ENCODE measurements at places on chromosomes 4 and X.
A peak's percentile ranks its signal among the peaks of the same experiment; 100 is the strongest.

GRCh38 chr4:103892586-103892985, 172.8 kb upstream of the TACR3 start:
- DNase-seq, result no peak

GRCh38 chr4:123495530-123495929, 98.9 kb downstream of the SPRY1 start:
- no peak for DNase-seq

DNA sequence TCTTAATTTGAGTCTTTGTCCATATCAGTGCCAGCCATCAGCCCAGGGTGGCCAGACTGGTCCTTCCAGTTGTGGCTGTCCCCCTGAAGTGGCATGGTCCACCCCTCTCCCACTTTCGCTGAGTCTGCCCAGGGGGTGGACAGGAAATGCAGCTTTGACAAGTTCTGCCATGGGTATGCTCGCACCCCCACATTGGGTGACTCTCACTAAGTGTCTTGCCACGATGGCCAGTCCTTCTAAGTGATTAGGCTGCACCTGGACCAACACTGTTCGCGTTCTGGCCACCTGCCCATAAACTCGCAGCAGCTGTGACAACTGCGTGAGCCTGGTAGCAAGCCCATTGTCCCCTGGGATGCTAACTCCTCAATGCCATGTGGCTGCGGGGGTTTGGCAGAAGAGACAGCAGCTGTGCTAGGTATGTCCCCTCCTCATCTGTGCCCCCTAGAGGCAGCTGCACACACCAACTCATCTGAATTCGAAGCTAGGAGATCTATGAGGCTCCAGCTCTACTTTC, 10.0 kb upstream of the LNX1 start:
- peak; percentile 76 for DNase-seq

GRCh38 chr4:158193171-158193749, 17.0 kb upstream of the TMEM144 start:
- peak; percentile 12 for DNase-seq

DNA sequence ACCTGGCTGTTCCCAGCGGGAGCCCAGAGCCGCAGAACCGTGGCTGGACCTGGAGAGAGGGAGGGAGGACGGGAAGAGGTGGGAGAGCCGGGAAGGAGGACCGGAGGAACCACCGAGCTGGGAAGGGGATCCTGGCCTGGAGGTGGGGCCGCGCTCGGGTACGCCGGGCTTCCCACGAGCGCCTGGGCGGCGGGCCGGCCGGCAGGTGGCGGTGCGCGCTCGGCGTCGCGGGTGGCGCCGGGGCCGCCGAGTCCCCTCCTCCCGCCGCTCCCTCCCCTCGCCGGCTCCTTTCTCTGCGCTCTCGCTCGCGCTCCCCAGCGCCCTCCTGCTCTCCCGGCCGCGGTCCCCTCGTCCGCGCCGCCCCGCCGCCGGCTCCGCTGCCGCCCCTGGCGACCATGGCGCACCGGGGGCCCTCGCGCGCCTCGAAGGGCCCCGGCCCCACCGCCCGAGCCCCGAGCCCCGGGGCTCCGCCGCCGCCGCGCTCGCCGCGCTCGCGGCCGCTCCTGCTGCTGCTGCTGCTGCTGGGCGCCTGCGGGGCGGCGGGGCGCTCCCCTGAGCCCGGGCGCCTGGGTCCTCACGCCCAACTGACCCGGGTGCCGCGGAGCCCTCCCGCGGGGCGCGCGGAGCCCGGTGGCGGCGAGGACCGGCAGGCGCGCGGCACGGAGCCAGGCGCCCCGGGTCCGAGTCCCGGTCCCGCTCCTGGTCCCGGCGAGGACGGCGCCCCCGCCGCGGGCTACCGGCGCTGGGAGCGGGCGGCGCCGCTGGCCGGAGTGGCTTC, at the start of gene SORCS2:
TSS of gene SORCS2 (plus strand) at position 287 of the 778 bp plus-strand sequence.
- DNase-seq, result peak; percentile 25

- no peak for DNase-seq
Measured at GRCh38 chr4:83010111-83010521, 507 bp downstream of the LIN54 start.

DNA sequence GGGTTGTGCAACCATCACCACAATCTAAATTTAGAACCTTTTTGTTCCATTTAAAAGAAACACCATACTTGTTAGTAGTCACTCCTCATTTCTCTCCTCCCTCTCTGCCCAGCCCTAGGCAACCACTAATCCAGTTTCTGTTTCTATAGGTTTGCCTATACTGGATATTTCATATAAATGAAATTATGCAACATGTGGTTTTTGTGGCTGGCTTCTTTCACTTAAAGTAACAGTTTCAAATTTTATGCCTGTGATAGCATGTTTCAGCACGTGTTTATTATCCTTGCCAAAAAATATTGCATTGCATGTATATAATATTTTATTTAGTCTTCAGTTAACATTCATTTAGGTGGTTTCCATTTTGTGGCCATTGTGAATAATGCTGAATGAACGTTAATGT, 437.6 kb downstream of the IL1RAPL1 start:
- no peak for DNase-seq

- DNase-seq, result no peak
Measured at GRCh38 chr4:185685804-185686203, 126.2 kb downstream of the SORBS2 start.

DNA sequence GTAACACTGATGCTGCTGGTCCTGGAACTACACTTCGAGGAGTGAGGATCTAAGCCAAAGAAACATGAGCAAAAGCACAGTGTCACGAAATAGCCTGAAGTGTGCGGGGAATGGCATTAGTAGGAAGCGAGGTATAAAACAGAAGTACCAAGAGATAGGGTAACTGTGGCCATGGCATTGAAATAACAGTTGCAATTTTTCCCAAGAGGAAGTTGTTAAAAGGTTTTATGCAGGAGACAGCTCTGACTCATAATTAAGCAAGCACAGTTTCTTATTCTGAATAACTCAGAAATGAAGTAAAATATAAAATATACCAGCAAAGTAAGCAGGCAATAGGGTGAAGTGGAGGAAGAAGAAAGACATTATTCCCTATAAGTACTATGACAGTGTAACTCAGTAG, 90.3 kb upstream of the TMEM150C start:
- no peak for DNase-seq

DNA sequence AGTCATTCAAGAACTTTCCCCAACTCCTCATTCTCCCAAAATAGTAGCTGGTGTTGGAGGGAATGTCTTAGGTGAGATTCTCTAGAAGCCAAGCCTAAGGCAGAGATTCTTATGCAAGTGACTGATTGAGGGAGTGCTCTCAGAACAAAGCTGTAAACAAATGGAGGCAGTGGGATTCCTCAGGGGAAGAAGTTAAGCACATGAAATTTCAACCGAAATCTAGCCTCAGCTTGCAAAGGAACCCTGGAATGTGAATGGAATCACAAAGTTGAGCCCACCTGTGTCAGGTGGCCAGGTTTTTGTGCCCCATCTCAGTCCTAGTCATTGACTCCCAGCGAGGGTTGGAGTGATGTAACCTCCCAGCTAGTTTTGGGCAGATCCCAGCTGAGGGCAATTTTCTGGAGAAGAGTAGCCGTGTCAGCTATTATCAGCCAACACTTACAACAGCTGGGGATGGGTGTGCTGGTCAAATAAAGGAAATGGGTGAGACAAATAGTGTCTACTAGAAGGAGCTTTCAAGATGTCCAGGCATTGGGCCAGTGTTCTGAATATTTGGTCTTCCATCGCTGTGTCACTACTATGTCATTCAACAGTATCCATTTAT, 29.7 kb upstream of the FGF2 start:
- DNase-seq, result no peak

DNA sequence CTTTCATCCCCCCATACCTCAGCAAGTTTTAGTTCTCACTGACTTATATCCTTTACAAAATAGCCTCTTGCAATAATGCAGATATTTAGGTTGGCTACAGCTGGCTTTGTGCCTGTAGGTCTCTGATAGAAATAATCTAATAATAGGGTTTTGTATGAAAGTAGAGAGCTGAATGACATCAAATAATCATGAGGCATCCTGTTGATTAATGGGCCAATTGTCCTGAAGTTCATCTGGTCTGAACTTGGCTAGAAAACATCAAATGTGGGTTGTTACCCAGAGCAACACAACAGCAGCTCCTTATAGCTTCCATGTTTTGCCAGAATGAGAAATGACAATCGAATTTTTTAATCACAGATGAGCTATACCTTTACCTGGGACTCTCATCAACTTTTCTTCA, 19.2 kb upstream of the LHFPL1 start:
- DNase-seq, result no peak

- DNase-seq, result peak; percentile 38
Measured at GRCh38 chr4:8192748-8193738, 6.0 kb upstream of the SH3TC1 start.

- DNase-seq, result no peak
Measured at GRCh38 chrX:47247206-47247998, 14.6 kb downstream of the USP11 start.

GRCh38 chr4:123953566-123953965, 557.0 kb downstream of the SPRY1 start:
- no peak for DNase-seq

GRCh38 chr4:15003891-15004738, 1.8 kb downstream of the CPEB2 start:
- peak; percentile 22 for DNase-seq

DNA sequence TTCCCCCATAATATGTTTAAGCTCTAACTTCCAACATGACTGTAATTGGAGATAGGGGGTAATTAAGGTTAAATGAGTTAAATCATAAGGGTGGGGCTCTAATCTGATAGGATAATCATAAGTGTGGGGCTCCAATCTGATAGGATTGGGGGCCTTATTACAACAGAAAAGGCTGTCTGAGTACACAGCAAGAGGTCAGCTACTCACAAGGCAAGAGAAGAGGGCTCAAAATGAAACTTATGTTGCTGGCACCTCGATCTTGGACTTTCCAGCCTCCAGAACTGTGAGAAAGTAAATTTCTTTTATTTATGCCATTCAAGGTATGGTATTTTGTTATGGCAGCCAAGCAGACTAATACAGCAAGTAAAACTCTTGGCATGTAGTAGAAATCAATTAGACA, 16.4 kb downstream of the SH2D1A start:
- no peak for DNase-seq

DNA sequence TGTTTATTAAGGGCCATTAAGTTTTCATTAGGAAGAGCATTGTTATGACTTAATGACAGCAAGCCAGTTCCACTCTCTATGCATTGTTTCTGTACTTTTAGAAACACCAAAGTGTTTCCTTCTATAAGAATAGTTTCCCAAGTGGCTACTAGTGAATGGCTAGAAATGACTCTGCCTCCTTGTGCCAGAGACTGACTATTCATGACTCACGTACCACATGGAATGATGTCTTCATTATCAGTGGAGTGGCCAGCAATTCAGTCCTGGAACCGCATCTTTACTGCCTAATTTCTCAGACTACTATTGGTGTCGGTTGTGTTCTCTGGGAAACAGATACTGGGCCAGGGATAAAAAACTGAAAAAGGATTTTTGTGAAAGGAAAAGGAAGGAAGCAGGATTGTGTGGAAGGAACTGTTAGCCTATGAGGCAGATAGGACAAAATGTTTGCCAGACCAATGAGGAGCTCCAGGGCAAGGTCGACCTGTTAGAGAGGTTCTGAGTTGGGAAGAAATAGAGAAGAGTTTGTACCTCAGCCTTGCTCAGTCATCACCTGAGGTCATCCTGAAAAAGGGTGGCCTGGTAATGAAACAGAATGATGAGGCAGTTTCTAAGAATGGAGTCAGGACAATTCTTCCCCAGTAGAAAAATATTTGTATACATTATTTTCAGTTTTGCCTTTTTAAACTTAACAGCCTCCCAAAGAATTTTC, 218.6 kb downstream of the SPCS3 start:
- no peak for DNase-seq

DNA sequence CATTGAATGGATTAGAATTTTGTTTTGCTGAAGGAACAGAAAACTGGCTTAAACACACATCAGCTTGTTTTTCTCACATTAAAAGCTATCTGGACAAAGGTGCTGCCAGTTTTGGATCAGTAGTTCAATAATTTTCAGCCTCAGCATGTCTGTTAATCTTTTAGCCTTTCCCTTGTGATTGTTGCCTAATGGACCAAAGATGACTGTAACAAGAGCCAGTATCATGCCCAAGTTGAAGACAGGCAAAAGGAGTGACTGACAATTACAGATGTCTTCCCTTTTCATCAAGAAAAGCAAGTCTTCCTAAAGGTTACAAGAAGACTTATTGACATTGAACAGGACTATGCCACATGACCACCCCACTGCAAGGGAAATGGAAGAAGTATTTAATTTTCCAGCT, 419.7 kb downstream of the MAPK10 start:
- peak; percentile 6 for DNase-seq

- no peak for DNase-seq
Measured at GRCh38 chr4:51851090-51851936, 8.4 kb downstream of the DCUN1D4 start.

- no peak for DNase-seq
Measured at GRCh38 chr4:6539009-6539764, 35.8 kb upstream of the MAN2B2 start.

- no peak for DNase-seq
Measured at GRCh38 chr4:109914322-109914721, 1.6 kb downstream of the EGF start.

- DNase-seq, result no peak
Measured at GRCh38 chr4:110484029-110484428, 8.1 kb downstream of the ENPEP start.

DNA sequence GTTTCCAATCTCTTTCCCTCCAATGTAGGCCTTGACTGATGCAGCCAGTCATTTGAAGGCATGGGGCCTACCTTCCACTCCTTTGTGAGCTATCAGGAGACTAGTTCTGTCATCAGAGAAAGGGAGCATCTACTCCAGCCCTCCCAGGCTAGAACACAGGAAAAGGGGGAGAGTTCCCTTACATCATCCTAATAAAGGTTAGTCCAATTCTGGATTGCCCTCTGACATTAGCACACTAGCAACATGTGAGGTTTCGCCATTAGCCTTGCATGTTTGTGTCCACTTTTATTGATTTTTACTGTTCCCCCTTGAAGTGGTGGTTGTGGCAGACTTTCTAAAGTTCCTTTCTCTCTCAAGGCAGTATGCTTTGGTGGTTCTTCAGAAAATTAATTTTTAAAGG, 67.3 kb downstream of the ZFX start:
- DNase-seq, result no peak

GRCh38 chrX:38500141-38500540, 61.2 kb upstream of the TSPAN7 start:
- DNase-seq, result no peak

GRCh38 chr4:84968925-84969324, 2.4 kb upstream of the WDFY3 start:
- DNase-seq, result peak; percentile 23

DNA sequence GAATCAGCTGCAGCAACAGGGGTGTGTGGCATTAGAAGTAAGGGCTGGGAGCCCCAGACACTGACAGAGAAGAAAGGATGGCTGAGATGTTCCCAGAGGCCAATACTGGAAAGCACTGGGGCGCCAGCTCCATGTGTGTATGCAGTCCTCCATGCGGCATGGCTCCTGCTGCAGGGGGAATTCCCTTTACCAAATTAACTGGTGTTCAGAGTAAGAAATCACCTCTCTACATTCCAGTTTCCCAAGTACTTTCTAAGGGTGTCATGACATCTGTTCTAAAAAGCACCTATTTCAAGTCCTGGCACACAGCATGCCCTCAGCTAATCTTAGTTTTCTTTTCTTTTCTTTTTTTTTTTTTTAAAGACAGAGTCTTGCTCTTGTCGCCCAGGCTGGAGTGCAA, 98.0 kb downstream of the MAML3 start:
- no peak for DNase-seq

GRCh38 chr4:140330311-140330900, 43.0 kb upstream of the SCOC start:
- peak; percentile 16 for DNase-seq

GRCh38 chrX:39311646-39312045, 510.4 kb downstream of the MID1IP1 start:
- DNase-seq, result no peak
